CD4-positive, alpha-beta T cell treated with Interleukin-12 subunit alpha and Interleukin-12 subunit beta, for 1 hour (primary cell): ENCODE measurements at places on chromosomes 6 and 20.

- peak; percentile 49 for DNase-seq
These were observed 7.7 kb upstream of the ZKSCAN8 start for GRCh38 chr6:28134015-28134414.

DNA sequence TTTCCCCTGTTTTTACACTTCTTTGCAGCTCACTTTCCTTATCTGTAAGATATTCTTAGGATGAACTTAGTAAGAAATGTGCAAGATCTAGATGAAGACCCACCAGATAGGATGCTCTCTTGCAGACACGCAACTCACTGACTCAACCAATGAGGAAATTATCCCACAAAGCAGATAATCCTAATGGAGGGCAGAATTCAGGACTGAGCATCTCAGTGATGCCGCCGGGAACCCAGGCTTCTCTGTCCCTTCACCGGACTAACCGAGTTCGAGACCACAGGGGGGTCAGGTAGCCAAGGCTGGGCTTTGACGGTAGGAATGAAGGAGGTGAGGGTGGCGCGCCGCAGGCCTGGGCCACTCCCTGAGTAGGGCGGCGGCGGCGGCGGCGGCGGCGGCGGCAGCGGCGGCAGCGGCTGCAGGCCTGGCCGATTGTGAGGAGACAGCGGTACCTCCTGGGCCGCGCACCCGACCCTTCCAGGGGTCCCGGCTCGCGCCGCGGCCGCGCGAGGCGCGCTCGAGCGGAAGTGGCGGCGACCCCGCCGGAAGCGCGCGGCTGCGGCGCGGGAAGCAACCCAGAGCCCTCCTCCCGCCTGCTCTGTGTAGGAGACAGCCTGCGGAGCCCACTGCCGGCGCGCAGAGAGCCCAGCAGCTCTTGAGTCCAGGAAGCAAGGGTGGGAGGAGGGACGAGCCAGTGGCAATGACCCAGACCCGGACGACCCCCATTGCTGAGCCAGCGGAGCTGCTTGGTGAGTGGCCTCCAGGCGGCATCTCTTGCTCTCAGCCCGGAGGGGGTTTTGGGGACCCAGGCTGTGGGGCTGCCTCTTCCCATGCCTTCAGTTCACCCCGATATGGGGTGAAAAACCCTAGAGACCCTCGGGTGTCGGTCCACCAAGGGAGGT, at the start of gene KHDC1:
Gene KHDC1 (minus strand): TSS at position 526 of the 899 bp plus-strand sequence. CDS start 20,679 bp downstream, outside the sequence.
- peak; percentile 69 for DNase-seq

DNA sequence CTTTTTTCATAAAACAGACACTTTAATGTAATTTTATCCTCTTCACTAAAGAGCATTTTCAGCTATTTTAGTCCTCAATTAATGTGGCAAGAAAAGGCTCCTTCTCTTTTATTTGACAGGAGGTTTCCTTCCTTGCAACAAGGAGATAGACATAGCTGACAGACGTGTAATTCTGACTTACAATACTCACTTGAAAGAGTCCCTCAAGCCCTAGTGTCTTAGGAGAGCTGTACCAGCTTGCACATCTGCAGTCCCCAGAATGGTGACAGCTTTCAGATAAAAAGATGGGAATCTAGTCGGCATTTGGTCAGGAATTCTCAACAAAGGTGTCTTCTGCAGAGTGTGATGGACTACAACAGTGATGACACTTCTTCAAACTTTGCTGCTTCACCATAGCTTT, 603.7 kb upstream of the PTCHD4 start:
- DNase-seq = no peak

DNA sequence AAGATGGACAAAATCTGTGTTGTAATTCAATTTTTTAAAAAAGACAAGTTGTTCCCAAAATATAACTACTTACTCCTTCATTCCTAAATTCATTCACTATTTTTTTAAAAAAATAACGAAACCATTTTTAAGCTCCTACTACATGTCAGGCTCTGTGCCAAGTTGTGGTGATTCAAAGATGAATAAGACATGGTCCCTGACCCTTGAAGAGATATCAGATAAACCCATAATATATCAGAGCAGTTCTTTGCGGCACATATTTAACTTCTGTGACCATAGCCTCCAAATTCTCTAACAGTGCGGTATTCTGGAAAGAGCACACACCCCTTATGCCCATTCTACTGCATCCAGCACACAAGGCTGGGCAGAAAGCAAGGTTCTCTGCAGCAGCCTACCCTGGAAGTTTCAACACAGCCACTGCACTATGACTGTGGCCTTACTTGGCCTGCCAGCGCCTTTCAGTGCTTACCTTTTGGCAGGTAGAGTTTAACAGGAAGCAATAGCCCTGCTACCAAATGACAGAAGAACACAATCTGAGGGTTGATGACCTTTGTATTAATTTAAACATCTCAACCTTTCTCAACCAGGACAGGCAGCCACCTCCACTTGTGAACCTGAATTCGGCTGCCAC, 406.5 kb downstream of the BTBD9 start:
- DNase-seq = no peak

GRCh38 chr6:32772656-32773055, 9.3 kb upstream of the HLA-DQB2 start:
- no peak for DNase-seq
